Stimulated activated CD8-positive, alpha-beta memory T cell treated with anti-CD3 and anti-CD28 coated beads, Interleukin-4, amount 100 ng/mL, for 1 hour (primary cell): ENCODE measurements at places on chromosomes 16 and 17.

DNA sequence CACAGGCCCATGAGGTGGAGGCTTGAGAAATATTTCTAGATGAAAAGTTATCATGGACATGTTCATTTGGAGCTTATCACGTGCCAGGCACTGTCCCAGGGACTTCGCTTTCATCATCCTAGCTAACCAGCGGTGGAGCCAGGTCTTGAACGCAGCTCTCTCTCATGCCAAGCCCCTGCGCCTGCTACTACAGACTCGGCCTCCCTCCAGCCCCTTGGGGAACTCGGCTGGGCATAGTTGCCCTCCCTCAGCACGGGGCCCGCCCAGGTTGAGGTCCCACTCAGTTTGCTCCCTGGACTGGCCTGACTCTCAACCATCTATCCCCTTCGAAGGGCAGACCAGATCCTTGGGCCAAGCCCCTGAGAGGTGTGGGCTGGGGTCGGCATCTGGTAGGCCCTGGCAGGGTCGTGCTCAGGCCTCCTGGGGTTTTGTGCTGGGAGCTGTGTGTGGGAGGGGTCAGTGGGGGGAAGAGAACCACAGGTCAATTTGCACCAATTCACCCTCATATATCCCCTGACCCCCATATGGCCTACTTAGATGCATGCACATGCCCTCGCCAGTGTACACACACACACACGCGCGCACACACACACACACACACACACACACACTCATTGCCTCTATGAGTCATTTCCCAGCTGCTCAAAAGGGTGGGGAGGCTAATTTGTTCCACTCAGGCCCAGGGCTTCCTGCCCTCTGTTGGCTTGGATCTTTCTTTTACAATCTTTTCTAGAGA is 12.1 kb upstream of the SCN4A start:
- DNase-seq, result no peak

- DNase-seq, result no peak
Measured at GRCh38 chr16:7709186-7709585, 376.5 kb downstream of the RBFOX1 start.

- DNase-seq, result no peak
Measured at GRCh38 chr16:50467943-50468748, 80.0 kb upstream of the NKD1 start.

GRCh38 chr17:70525961-70526360 is 356.6 kb downstream of the KCNJ2 start:
- no peak for DNase-seq

DNA sequence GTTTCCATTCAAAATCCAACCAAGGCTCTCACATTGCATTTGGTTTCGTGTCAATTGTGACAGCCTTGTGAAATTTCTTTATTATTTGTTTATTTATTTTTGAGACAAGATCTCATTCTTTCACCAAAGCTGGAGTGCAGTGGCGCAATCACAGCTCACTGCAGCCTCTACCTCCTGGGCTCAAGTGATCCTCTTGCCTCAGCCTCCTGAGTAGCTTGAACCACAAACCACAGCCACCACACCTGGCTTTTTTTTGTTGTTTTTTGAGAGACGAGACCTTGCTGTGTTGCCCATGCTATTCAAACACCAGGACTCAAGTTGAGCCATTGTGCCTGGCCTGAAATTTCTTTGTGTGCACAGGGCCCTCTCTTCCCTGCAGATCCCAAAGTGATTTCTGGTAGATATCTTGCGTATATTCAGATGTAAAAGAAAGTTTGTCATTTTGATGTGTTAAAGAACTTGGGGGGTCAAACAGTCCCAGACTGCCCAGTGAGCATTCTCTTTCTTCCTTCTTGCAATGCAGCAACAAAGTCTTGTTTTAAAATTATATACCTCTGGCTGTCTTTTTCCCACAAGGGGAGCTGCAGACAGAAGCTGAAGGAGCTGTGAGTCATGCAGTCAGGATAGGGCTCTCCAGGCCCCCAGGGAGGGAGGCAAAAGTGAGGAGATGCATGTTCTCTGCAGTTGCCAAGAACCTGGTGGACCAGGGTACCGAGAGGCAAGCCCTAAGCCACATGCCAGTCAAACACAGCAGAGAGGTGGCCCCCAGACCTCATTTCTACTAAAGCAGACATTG is 15.5 kb upstream of the USP22 start:
- DNase-seq, result no peak

- no peak for DNase-seq
Measured at GRCh38 chr17:33335491-33336173, 42.5 kb upstream of the ASIC2 start.

GRCh38 chr16:88975511-88976061 is 1.4 kb downstream of the CBFA2T3 start:
- DNase-seq, result no peak

- DNase-seq, result no peak
Measured at GRCh38 chr17:17060930-17061329, 18.7 kb downstream of the MPRIP start.

DNA sequence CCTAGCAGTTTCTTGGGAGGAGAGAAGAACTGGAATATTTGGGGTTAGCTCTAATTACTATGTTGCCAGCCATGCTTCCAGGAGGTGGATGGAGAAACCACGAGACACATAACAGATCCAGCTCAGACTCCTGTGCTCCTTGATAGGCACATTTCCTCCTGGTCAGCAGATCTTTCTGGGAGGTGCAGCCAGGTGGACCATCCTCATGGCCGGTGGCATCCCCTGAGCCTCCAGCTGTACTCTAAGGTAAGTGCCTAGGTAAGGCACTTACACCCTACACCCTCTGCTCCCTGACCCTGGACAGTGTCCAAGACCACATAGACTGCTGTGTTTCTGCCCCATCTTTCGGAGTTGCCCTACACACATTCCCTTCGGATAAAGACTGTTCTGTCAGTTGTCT is 27.1 kb upstream of the N4BP1 start:
- DNase-seq, result no peak

DNA sequence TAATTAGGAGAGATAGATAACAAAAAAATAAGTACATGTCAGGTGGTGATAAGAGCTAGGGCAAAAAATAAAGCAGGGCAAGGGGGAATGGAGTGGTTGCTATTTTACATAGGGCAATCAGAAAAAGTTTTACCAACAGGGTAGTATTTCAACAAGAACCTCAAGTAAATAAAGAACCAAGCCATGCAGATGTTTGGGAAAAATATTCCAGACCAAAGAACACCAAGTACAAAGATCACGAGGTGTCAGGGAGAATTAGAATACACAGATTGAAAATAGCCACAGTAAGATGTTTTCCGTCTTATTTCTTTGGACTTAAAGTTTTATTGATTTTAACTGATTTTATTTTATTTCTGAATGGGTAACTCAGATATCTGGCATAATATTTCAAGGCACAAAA is 11.1 kb downstream of the SYNRG start:
- DNase-seq, result no peak

GRCh38 chr16:76947749-76948148 is 243.2 kb upstream of the MON1B start:
- no peak for DNase-seq

DNA sequence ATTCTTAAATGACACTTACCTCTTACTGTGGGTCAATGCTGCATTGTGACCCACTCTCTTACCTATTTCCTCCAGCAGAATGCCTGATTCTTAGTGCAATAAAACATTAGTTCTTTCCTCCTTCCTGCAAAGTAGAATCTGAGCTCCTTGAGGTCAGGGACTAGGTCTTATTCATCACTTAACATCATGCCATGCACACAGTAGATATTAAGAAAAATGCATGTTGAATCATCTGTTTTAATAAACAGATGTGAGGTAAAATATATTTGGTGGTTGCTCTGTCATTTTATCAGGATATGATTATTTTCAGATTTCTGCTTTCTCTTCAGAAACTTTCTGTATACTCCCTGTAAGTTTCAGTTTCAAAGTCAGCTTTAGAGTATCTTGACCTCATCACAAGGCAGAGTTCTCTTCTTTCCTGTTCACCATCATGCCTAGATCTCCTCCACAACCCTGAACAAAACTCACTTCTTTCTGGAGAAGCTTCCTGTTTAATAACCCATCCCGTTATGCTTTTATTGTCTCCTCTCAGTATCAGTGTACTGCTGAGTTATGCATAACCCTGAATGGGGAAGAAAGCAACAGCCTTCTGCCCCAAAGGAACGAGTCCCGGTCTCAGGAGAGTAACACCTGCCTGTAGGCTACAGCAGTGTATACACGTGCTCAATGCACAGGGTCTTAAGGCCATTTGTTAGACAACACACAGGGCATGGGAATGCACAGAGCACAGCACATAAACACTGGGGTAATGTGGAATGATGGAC is 30.3 kb upstream of the SUPT4H1 start:
- DNase-seq, result no peak

GRCh38 chr17:79020631-79021301 is 3.2 kb upstream of the C1QTNF1 start:
- no peak for DNase-seq

DNA sequence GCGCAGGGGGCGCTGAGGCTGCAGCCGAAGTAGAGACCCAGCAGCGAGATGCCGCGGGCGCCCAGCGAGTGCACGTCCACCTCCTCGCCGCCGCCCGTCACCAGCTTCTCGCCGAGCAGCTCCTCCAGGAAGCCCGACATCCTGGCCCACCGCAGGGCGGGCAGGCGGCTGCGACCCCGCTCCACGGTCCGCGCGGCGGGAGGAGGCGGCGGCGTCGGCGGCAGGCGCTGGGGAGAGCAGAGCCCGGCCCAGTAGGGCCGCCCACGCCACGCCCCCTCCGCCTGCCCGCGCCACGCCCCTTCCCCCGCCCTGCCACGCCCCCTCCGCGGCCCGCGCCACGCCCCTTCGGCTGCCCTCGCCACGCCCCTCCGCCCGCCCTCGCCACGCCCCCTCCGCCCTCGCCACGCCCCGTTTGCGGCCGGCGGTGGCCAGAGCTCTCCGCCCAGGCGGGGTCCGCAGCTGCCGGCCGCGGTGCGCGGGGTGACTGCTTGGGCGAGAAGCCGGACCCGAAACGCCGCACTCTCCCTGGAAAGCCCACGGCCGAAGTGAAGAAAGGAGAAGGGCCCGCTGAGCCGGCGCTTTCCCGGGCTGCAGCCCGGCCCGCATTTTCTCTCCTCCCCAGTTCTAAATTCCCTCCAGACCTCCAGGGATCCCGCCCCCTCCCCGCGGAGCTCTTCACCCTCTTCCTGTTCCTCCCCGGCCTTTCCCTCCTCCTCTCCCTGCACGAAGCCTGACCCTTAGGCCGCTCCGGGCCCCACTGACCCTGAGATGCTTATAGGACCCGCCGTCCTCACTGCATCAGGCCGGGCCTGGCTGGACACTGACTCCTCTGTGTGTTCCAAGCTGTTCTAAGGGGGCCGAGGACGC is at the start of gene NXN:
TSS of gene NXN (minus strand) at position 238 of the 867 bp plus-strand sequence.
- peak; percentile 91 for DNase-seq

GRCh38 chr17:51322390-51323029 is 62.2 kb downstream of the UTP18 start:
- DNase-seq, result no peak

- DNase-seq, result no peak
Measured at GRCh38 chr17:45792995-45793755, 9.1 kb downstream of the CRHR1 start.

- no peak for DNase-seq
Measured at GRCh38 chr17:47992216-47992615, 21.3 kb downstream of the CDK5RAP3 start.

DNA sequence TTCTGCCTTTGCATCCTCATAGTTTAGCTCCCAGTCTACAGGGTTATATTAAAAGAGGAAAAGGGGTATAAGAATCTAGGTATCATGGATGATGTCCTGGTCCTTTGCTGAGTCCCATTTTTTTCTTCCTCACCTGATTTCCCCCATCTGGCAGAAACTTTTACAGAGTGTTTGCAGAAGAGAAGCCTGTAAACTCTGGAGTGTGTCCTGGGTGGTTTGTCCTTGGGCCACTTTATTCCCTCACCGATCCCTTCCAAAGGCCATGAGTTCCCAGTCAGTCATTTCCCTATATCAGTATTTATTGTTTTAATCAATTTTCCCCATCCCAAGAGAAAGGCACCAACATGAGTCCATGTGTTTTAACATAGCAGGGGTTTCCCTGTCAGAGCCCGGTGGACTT is 638.2 kb downstream of the WWOX start:
- DNase-seq, result no peak

GRCh38 chr16:56344518-56345405 is 80.6 kb downstream of the AMFR start:
- no peak for DNase-seq

DNA sequence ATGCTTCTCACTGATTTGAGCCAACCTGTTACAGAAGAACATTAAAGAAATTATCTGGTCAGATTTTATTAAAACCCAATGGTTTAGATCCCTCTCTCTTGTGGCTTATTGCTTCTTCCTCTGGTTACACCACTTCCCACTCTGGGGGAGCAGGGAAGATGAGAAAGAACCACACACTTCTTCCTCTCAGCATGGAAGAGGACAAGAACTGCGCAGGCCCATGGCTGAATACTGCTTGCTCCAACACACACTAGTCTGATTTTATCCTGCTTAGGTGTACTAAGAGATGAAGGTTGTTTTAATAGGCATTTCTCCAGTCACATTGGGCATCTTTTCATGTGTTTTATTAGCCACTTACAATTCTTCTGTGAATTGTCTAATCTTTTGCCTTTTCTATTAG is 27.6 kb downstream of the MAP3K3 start:
- DNase-seq, result no peak

DNA sequence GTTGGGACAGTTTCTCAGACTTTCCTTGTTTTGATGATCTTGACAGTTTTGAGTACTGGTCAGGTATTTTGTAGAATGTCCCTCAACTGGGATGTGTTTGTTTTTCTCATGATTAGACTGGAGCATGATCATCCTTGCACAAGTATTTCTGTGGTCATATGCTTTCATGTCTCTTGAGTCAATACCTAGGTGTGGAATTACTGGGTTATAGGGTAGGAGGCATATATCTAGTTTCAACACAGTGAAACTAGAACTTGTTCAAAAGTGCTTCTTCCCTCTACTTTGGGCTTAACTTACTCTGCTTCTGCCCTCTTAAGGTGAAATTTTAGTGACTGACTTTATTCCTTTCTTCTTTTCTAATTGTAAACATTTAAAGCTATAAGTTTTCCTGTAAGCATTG is 30.1 kb downstream of the IKZF3 start:
- no peak for DNase-seq

GRCh38 chr16:48326915-48327314 is 58.3 kb downstream of the SIAH1 start:
- no peak for DNase-seq
